ENCODE measurements at places on chromosomes 7 and 10. TPM values are rescaled to one million over a fixed set of nuclear protein-coding genes. Genes with fewer than 3 reads are reported as not detected.

GRCh38 chr7:35717013-35717412 is 22.1 kb upstream of the HERPUD2 start:
- DNase-seq, result no peak

DNA sequence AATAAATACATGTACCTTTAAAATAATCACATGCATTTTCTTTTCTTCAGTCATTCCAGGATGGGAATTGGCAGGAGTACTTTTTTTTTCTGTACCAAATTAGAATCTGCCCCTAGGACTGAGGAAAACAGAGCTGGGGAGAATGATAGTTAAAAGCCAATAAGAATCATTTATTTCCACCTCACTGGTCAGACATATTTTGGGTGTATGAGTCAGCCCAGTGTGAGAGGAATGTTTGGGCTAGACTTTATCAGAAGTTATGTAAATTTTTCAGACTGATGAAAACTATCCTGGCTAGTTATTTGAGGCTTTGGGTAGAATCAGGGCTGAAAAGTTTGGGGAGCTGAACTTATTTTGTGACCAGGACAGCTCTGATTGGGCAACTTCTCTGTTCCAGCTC is 303.1 kb upstream of the NPSR1 start:
- DNase-seq, result no peak

DNA sequence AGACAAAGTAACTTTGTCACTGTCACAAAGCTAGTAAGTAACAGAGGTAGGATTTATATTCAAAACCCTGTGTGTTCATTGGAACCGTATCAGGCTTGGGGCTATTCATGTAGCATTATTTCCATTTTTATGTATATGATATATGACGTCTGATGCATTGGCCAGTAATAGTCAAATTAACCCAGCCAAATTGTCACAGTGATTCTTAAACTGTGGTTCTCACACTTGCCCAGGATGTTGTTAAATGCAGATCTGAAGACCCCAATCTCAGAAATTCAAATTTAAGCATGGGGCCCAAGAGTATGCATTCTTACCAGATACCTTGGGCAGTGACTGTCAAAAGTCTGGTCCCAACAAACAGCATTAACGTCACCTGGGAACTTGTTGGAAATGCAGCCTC is 63.9 kb downstream of the C1GALT1 start:
- no peak for DNase-seq

DNA sequence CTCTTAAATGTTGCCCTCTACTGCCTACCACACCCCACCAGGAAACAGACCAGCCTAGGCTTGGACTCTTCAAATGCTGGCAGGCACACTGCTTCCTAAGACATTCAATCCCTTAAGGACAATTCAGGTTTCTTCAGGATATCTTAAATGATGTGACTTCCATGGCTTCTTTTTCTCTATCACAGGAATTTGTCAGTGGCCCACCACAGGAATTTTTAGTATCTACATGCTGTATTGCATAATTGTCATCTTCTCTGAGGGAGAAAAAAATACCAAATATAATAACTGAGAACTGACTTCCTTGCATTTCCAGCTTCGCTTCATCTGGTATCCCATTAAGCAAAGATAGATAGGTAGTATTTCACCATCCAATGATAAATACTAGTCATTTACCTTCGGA is 129.3 kb downstream of the WNT2 start:
- no peak for DNase-seq

GRCh38 chr7:157973971-157974677 is 613.5 kb downstream of the PTPRN2 start:
- DNase-seq, result no peak

- DNase-seq, result no peak
Measured at GRCh38 chr10:104452977-104453376, 99.3 kb downstream of the CFAP58 start.

- no peak for DNase-seq
Measured at GRCh38 chr7:74289659-74290552, 699 bp downstream of the CLIP2 start.

The ZDHHC4 gene
- 164 TPM for polyA plus RNA-seq

The FOXP2 gene
- polyA plus RNA-seq, result 0.90 TPM

The SLC35B4 gene
- 17.8 TPM for polyA plus RNA-seq

The C10orf53 gene
- not detected for polyA plus RNA-seq

DNA sequence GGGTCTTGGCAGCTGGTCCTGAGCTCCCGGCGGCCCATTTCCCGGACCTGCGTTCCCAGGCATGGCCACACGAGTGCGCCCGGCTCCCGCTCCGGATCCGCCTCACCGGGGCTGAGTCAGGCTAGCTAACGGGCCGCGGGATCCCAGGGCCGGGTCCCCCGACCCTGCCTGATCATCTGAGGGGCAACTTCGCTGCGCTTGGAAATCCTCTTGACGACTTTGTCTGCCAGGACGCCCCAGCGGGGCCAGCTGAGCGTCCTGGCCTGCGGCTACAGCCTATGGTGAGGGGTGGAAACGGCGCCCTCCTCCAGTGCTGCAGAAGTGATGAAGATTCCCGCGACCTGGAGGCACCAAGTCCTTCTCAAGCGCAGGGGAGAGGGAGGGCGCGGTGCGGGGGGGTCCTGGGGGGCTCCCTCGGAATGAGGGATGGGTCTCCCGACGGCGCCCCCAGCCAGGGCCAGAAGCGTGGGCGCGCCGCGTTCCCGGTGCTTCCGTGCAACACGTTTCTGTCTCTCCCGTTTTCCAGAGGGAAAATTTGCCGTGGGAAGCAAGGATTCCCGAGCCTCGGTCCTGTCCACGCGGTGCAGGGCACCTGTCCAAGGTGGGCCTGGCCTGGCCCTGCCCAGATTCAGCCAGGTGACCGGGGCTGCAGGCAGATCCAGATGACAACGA is 212.4 kb downstream of the CCSER2 start:
- peak; percentile 47 for DNase-seq

DNA sequence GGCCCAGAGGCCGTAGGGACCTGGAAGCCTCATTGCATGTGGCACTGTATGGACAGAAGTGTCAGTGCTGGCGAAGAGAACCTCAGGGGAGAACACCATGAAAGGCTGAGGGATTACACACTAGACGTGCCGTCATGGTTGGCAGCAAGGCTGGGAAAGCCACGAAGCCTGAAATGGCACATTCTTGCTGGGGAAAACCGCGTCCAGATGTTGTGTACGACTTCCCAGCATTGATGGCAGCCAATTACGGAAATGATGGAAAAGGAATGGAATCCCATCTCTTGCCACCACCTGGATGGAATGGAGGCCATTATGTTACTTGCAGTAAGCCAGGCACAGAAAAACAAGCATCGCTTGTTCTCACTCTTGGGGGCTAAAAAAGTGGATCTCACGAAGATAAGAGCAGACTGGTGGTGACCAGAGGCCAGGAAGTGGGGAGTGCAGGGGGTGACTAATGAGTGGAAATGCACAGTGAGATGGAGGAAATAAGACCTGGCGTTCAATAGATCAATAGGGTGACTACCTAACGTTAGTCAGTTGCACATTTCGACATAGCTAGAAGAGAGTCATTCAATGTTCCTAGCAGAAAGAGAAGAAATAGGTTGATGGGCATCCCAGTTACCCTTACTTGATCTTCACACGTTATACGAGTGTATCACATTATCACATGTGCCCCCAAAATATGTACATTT is 14.6 kb upstream of the PWWP2B start:
- no peak for DNase-seq

DNA sequence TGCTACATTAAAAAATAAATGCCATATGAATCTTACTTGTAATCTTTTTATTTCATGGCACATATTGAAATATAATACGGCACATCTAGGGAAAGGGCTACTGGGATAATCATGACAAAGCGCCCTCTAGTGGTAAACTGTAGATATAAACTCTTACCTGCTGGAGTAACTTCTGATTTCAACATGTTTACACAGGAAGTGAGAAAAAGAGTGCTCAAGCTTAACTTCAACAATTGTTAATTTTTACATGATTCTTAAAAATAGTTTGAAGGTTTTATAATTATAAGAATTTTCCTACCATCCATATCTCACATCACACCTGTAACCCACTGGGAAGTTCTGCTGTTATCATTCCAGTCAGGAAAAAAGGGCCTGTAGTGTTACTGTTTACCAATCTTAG is 2.0 kb upstream of the HEPACAM2 start:
- peak; percentile 56 for DNase-seq

GRCh38 chr10:78327778-78328591 is 294.3 kb downstream of the RPS24 start:
- DNase-seq, result no peak

DNA sequence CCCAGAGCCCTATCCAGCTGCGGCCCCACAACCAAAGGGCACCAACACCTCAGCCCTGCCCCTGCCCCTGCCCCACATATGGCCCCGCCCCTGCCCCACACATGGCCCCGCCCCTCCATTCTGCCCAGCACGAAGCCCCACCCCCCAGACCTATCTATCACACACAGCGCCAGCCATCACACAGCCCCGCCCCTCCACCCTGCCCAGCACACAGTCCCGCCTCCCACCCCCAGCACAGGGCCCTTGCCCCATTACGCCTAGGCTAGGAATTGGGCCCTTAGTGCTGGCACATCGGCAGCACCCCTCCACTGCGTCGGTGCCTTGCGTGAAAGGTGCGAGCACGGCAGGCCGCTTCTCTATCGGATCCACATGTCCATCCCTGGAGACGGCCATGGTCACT is 126.8 kb downstream of the MAD1L1 start:
- DNase-seq, result no peak

GRCh38 chr7:128358233-128358632 is 3.3 kb downstream of the PRRT4 start:
- no peak for DNase-seq

GRCh38 chr10:35215107-35215506 is 88.5 kb downstream of the CREM start:
- DNase-seq, result no peak

The TMEM213 gene
- polyA plus RNA-seq, result not detected

DNA sequence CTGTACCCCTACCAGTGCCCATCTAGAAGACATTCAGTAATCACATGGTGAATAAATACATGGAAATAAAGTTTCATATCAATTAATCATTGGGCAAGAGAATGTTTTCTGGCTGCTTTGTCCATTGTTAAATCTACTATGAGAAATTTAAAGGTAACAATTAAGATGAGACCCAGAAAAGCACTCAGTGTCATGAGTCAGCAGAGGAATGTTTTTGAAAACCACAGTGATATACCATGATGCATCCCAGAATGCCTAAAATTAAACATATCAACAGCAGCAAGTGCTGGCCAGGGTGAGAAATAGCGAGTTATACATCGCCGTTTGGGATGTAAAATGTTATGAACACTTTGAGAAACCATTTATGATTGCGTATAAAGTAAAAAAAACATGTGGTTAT is 825.3 kb upstream of the C7orf33 start:
- no peak for DNase-seq

The LHFPL3 gene
- not detected for polyA plus RNA-seq

The SPDYE1 gene
- not detected for polyA plus RNA-seq

- peak; percentile 66 for DNase-seq
Measured at GRCh38 chr10:61964059-61964709, 62.7 kb downstream of the ARID5B start.

The FLNC gene
- 0.01 TPM for polyA plus RNA-seq
